ENCODE measurements at places on chromosomes 5 and 9.

- DNase-seq = no peak
- peaks cover 13% of the 10 kb centered on the region for H3K4me1 ChIP-seq
- H3K27me3 ChIP-seq = no peaks in the 10 kb centered on the region
Observed at GRCh38 chr5:96340357-96340756, 92.7 kb downstream of the PCSK1 start.

DNA sequence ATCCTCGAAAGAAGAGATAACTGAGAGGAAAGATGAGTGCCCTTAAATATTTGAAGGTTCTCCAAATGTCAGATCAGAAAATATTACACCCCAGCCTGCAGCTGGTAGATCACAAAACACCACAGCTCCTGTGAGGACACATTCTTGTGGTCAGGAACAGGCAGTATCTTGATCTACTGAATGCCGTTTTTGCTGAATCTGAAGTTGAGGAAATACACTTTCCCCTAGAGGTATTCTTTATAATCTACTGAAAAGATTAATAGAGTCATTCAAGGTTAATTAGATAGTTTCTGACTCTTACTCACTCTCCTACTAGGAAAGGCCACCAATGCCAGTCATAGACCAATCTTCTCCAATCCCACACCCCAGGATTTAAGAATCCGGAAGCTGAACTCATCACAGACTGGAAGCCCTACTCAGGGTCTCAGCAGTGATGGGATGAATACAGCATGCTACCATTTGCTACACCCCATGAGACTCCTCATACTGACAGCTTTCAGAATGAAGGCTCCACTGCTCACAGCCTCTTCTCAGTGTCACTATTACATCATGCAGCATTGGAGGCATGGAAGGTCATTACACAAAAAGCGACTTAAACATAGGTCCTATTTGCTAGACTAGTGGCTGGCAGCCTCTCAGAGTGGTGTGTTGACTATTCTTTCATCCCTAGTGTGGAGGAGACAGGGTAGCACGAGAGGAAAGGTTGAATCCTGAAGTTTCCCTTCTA is 143.9 kb upstream of the SLC1A3 start:
- no peaks in the 10 kb centered on the region for H3K27me3 ChIP-seq
- H3K36me3 ChIP-seq = no peaks in the 10 kb centered on the region
- no peak overlapping the region for H3K4me3 ChIP-seq
- peaks cover 41% of the 10 kb centered on the region for H3K4me1 ChIP-seq
- DNase-seq = no peak

GRCh38 chr9:2041736-2042135 is 26.6 kb downstream of the SMARCA2 start:
- no peak overlapping the region for H3K27ac ChIP-seq
- H3K4me3 ChIP-seq = no peak overlapping the region
- no peak for DNase-seq
- peaks cover 4% of the 10 kb centered on the region for H3K4me1 ChIP-seq
- no peaks in the 10 kb centered on the region for H3K27me3 ChIP-seq
- peaks cover 21% of the 10 kb centered on the region for H3K36me3 ChIP-seq

- no peak for DNase-seq
- peak overlapping the region; percentile 82 for H3K27ac ChIP-seq
- no peak overlapping the region for H3K4me3 ChIP-seq
- no peaks in the 10 kb centered on the region for H3K27me3 ChIP-seq
- H3K4me1 ChIP-seq = peaks cover 25% of the 10 kb centered on the region
- no peaks in the 10 kb centered on the region for H3K36me3 ChIP-seq
Observed at GRCh38 chr5:132499440-132500243, 9.1 kb upstream of the IRF1 start.

- peaks cover 9% of the 10 kb centered on the region for H3K27me3 ChIP-seq
- no peak for DNase-seq
- no peak overlapping the region for H3K27ac ChIP-seq
- H3K4me3 ChIP-seq = no peak overlapping the region
- H3K36me3 ChIP-seq = no peaks in the 10 kb centered on the region
Observed at GRCh38 chr5:88474574-88474973, 205.9 kb upstream of the TMEM161B start.
